ENCODE measurements at places on chromosomes 5 and 9.

GRCh38 chr5:126081209-126081608, 342.0 kb upstream of the GRAMD2B start:
- no peak for DNase-seq

GRCh38 chr5:73974871-73975360, 348.9 kb downstream of the ARHGEF28 start:
- no peak for DNase-seq

DNA sequence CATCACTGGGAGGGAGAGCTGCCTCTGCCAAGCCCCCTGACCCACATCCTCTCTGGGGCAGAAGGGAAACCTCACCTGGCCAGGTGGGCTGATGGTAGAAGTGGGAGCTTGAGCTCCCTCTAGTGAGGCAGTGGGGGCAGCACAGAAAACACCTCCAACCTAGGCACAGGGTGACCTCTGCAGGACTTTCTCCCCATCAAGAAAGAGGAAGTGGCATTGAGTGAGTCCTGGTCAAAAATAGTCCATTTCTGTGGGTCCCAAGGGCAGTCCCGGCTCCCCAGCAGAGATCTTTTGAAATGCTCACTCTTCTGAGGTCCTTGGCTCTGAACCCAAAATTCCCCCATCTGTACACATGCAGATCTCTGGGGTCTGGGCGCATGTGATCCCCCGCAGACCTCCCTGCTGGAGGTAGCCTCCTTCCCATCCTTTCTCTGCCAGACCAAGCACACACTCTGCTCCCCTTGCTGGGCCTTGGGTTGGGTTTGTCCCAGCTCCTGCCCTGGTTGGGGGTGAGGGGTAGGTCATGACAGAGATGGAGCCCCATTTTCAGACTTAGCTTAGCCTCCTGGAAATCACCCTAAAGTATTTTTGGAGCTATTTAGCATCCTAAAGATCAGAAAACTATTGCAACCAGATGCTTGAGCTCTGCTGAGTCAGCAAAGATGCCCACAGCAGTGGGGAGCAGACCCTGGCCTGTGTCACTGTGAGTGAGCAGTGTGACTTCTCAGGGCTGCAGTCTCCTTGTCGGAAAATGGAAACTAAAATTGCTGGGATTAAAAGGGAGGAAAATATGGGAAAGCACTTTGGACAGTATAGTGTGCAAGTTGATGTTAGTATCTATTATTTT, 41.6 kb upstream of the LCP2 start:
- peak; percentile 44 for DNase-seq

DNA sequence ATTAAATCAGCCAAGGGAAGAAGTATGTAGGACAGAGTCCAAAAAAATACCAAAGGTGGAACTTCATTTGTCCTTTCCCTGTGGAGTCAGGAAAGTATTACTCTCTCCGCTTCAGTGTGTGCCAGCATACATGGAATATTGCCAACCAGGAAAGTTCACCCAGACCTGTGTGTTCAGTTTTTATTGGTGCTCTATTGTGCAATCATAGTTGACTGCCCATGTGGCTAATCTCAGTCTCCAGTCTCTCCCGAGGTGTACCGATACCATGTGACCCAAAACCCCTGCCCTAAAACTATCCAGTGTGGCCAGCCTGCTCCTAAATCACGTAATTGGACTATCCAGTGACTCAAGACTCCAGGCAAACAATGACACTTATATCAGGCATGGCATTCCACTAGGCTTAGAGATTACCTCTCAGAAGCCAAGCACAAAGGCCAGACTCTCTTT, 38.8 kb downstream of the NFX1 start:
- no peak for DNase-seq

DNA sequence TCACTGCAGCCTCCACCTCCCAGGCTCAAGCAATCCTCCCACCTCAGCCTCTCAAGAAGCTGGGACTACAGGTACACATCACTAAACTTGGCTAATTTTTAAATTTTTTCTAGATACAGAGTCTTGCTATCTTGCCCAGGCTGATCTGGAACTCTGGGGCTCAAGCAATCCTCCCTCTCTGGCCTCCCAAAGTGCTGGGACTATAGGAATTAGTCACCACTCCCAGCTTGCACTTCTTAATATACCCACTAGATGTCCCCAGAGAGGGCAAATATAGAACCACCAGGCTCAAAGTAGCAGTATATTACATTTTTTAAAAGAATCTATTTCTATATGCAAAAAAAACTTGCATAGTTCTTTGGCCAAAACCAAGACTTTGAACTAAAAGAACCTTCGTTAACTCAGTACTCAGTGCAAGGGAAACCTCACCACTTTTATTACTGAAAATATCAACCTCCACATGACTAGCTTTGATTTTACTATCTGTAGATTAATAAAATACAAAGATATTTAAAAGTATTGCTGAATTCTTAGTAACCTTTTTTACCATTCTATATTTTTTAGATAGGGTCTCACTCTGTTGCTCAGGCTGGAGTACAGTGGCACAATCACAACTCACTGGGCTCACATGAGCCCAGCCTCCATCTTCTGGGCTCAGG, 25.8 kb upstream of the HSD17B3 start:
- peak; percentile 6 for DNase-seq

- no peak for DNase-seq
Observed at GRCh38 chr9:114522286-114522685, 17.0 kb upstream of the WHRN start.

- no peak for DNase-seq
Observed at GRCh38 chr9:15834541-15834940, 281.7 kb downstream of the CCDC171 start.

- DNase-seq, result no peak
Observed at GRCh38 chr5:131647048-131647769, 12.2 kb upstream of the RAPGEF6 start.

DNA sequence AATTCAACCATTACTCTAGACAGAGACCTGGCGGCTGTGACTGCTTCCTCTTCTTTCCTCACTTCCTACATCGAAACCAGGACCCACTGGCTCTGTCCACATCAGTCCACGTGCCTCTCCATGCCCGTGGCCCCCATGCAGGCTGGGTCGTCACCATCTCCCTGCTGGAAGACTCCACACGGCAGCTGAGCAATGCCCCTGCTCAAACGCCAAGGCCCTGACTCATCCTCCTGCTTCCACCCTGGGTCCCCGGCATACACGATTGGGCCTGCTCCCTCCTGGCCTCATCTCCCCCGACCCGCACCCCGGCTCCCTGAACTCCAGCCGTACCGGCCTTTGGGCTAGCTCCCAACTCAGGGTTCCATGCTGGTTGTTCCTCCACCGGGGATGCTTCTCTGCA, 67.2 kb upstream of the IER5L start:
- DNase-seq, result no peak

- no peak for DNase-seq
Observed at GRCh38 chr9:120775859-120776258, 17.4 kb downstream of the FBXW2 start.

GRCh38 chr5:30850866-30851265, 342.6 kb upstream of the CDH6 start:
- no peak for DNase-seq

DNA sequence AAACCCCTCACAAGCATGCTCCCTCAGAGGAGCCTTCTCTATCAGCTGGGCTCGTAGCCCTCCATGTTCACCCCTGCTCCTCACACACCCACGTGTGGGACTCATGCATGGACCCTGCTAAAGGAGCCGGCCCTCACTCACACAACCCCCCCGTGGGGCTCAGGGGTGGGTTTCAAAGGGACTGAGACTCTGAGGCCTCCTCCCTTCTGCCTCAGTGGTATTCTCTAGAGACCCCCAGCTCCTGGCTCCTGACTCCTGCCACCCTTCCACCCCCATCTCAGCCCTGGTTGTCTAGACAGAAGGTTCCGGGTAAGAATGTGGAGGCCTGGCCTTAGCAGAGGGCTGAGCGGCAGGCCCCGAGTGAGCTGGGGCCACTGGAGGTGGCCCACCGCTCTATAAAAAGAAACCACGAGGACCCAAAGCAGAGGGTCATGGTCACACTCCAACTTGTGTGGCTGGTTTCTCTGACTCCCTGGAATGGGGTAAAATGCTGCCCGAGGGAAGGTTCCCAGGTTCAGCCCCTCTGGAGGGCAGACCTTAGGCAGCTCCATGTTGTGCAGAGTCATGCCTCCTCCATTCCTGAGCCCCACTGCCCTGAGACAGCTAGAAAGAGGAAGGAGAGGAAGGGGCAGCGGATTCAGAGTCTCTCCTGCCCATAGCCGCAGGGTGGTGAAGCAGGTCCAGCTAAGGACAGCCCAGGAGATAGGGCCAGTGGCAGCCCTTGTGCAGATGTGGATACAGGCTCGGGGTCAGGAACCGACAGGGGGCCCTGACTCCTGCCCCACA, 10.8 kb downstream of the SEPTIN8 start:
- DNase-seq, result no peak

GRCh38 chr9:100577776-100578448, at the start of gene CAVIN4:
Gene CAVIN4 (plus strand): TSS chr9:100578079. CDS start chr9:100578144, 65 bp downstream.
- DNase-seq, result no peak

GRCh38 chr5:132742626-132743025, 4.6 kb upstream of the CCNI2 start:
- no peak for DNase-seq

DNA sequence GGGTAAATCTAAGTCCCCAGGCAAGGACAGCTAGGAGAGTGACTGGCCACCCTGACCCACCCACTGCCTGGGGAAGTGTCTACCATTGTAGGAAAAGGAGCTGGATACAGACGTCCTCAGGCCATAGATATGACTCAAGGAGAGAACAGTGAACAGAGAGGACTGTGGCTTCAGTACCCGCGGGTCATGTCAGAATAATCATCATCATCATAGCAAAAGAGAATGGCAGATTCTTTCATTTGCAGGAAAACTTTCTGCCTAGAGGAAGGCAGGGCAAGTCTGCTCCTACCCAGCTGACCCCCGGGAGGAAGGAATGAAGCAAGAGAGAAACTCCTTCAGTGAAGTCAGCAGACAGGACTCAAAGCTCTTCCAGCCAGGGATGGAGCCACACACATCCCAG, 52.2 kb upstream of the UBTD2 start:
- DNase-seq, result no peak

- DNase-seq, result no peak
Observed at GRCh38 chr5:39498278-39498952, 73.6 kb upstream of the DAB2 start.

DNA sequence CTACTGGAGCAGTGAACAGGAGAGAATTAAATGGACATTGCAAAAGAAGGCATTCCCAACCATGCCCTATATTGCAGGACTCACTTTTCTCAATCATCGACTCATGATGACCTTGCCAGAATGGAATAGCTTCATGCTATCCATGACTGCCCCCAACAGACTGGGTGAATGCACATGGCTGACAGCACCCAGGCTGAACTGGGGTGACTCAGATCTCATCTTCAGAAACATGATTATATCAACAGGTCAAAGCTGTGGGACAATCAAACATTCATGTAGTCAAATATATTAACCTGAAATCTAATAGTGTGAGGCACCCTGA, 34.7 kb upstream of the MIER3 start:
- DNase-seq, result no peak

DNA sequence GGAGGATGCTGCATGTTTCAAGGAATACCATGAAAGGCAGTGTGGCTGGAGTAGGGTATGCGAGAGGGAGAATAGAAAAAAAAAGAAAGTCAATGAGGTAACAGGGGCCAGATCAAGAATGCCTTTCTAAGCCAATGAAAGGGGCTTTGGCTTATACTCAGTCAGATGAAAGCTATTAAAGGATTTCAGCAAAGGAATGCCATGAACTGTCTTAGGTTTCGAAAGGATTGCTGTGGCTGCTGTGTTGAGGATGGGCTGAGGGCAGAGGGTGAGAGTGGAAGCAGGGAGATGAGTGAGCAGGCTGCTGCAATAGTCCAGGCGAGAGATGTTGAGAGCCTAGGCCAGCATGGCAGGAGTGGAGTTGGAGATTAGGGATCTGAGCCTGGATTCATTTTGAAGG, 135.4 kb upstream of the CKMT2 start:
- no peak for DNase-seq

DNA sequence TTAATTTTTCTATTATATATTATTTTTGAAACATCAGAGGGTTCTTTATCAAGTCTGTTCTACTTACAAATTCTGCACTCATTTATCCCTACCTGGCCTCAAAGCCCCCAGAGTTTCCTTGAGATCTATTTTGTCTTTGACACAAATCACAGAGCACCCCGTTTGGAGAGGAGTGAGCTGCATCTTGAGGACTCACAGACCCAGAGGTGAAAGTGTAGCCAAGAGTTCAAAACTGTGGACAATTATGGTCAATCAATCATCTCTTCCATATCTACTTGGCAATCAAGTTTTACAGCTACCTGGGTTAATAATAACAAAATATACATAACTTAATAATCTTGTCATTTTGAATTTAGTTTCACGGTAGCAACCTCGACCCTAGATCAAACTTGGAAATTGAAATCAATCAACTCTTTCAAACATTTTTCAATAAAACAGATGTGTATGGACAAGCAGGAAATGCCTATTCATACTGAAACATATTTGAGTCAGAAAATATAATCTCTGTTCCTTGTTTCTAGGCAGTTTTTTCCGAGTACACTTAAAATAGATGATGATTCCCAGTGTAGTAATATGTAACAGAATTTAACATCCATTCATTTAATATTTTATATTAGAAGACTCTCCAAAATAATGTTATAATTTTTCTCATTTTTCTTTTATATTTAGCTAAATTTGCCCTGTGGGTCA, 13.7 kb upstream of the SYK start:
- DNase-seq, result no peak

DNA sequence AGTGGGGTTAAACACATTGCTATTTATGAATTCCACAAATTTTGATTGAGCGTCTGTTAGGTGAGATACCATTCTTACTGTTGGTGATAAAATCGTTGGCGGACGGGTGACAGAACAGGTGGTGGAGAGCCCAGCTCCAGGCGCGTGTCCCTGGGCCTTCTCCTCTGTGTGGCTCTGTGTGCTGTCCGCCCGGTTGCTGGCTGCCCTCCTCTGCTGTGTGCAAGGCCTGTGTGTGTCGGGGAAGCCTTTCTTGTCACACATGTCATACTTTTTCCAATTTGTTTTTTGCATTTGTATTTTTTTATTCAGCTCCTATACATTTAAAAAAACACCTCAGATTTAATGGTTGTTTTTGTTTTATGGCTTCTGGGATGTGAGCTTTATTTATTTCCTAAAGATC, 33.9 kb downstream of the TENT4A start:
- DNase-seq, result no peak
